ENCODE measurements at places on chromosomes 1 and 21.

DNA sequence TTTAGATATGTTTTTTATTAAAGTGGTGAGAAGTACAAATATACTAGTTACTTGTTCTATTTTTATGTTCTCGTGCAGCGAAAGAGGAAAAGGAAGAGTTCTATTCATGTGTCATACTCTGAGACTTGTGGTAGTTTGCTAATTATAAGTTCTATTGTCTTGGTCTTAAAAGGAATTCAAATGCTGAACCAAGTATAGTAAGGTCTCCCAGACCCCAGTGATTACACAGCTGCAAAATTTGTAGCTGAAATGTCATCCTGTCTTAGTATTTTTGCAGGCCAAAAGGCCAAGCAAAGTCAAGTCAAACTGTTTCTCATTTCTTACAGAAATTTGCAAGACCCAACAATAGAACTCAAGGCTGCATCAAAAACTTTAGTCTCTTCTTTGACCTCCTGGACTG lies 268.7 kb downstream of the CHRM3 start:
- no peak for DNase-seq

DNA sequence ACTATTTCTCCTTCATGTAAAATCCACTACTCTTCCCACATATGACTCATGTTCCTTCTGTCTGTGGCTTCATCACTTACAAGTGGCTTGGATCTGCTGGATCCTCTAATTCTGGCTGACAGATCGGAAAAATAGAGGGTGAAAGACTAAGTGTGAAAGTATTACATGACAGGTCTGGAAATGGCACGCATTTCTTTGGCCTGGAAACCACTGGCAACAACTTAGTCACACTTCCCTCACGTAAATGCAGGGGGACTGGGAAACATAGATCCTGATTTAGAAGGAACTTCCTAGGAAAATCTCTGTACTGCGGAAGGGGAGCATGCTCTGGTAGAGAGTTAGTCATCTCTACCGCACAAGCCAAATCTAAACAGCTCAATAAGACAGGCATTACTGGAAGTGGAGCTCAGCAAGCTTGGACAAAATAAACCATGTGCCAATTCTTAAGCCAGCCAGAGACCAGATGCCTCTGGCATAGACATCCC lies 305.4 kb upstream of the PTBP2 start:
- no peak for DNase-seq

DNA sequence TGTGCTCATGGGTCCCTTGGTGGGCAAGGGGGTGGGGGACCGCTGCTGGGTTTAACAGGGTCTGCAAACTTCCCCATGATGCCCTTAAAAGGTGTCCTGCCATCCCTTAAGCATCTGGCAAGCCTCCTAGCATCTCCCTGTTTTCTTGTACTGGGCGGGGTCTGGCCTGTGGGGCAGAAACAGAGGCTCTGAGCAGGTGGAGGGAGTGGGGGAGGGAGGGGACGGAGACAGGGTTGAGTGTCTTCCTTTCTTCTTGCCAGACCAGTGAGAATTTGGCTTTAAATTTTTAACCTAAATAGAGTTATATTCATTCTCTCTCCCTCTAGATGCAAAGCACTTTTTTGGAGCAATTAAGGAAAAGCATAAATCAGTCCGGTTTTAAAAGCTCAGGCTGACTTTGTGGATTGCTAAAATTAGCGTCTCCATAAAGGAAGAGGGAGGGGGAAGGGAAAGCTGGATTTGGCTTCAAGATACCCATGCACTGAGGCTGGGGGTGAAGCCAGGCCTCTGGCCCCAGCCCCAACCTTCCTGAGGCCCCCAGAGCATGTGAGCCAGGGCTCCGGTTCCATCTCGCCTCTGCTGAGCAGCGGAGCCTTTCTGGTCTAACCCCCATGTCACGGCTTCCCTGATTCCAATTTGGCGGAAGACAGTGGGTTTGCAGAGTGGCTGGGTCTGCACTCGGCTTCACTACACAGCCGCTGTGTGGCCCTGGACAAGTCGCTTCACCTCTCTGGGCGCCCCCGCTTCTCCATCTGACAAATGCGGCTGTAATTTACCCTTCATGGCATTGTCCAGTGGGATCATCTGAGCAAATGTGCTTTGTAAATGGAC lies 25.3 kb downstream of the IGSF21 start:
- DNase-seq: no peak

DNA sequence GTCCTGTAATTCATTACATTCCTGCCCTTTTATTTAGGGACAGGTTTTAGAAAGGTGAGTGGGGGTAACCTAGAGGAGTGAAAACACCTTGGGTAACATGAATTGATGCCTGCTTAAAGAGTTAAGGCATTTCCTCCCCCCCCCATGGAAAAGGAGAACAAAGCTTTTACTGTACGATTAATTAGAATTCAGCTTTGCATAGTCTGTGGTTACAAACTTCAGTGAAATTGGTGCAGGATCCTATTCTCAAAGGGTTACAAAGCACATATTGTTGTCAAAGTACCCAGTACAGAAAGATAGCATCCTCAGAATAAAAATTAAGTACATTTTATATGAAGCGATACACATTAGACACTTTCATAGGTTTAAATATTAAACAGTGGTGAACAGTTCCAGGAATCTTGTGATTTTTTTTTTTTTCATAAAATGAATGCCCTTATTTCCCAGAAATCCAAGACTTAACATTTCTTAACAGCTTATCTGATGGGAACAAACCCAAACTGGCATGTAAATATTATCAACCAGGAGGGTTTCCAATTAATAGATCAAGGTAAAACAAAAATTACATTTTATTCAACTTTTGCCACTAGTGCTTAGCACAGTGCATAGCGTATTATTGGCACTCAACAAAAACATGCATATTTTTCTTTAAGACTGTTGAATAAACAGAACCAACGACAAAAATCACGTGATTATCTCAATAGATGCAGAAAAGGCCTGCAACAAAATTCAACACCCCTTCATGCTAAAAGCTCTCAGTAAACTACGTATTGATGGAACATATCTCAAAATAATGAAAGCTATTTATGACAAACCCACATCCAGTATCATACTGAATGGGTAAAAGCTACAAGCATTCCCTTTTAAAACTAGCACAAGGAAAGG lies 172.7 kb downstream of the PDE4B start:
- no peak for DNase-seq

DNA sequence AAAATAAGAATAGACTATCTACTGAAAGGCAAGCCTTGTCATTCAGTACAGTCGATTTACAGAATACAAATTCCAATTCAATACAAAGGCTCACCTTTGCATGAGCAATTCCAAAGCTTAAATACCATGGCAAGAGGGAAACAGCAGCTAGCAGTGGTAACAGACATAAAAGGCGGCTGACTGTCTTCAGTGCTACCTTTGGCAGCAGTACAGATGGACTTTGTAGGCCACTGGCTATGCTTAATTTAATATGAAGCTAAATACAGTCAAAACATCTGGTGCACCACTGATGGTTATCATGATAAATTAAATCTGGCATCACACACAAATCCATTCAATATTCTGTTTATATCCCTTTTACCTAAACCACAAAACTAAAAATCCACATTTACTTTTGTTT lies 62.4 kb downstream of the RERE start:
- no peak for DNase-seq

DNA sequence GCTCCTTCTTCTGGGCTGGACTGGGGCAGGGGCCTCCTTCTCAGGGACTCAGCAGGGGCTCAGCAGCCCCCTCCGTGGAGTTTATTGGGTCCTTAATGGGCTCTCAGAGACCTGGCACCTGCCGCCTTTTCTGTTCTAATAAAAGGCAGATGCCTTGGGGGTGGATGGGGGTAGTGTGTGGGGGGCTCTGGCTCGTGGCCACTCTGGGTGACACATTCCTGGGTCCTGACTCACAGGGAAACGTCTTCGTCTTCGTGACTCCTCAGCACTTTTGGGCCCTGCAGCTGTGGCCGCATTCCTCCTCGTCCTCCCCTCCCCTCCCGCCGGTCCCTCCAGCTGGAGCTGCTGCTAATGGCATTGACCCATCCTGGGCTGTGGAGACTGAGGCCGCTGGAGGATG lies 107.8 kb upstream of the WNT4 start:
- DNase-seq: no peak

GRCh38 chr1:229093609-229094336 lies 177.1 kb upstream of the RAB4A start:
- DNase-seq: no peak

- DNase-seq: no peak
Observed at GRCh38 chr1:45507893-45508292, 7.8 kb downstream of the MMACHC start.

- DNase-seq: no peak
Observed at GRCh38 chr1:202702088-202702487, 8.2 kb downstream of the SYT2 start.

GRCh38 chr1:211468595-211468994 lies 23.4 kb downstream of the RD3 start:
- DNase-seq: no peak

DNA sequence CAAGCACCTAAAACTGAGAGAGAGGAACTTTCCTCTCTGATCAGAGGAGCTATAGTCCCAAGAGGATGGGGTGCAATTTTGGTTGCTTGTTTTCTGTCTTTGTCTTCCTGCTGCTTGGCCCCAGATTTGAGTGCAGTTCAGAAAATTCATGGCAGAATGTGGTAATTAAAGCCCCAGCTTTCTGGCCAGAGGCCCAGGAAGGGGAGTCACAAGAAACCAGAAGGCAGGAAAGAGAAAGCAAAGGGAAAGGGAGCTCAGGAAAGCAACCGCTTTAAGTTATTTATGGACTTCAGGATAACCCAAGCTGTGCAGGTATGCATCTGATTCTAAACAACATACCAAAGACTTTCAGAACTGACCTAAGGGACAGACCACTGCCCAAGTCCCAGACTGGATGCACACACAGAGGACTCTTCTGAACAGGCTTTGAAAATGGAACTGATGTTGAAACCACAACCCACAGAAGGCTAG lies 88.8 kb downstream of the ST3GAL3 start:
- DNase-seq: no peak

- DNase-seq: no peak
Observed at GRCh38 chr1:237164406-237165352, 122.7 kb downstream of the RYR2 start.

DNA sequence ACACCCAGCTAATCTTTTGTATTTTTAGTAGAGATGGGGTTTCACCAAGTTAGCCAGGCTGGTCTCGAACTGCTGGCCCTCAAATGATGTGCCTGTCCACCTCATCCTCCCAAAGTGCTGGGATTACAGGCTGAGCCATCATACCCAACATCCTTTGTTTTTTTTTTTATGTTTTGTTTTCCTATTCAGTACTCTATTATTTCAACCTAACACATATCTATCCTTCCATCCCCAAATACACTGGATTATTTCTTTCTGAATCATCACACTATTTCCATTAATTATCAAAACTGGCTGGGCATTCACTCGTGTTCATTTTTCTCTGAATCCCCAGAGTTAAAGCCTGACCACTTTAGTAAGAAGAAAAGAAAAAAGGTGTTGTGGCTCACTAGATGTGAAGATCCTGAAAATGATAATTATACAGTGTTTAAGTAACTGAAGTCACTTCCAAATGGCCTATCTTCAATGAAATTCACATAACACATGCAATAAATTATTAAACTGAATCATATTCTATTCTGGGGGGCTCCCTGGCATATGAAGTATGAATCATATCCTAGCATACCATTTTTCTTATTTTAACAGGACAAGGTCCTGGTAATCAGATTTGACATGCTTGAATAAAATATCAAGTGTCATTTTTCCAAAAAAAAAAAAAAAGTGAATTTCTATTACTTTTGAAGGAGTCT lies 1754.2 kb downstream of the BRINP3 start:
- DNase-seq: no peak

DNA sequence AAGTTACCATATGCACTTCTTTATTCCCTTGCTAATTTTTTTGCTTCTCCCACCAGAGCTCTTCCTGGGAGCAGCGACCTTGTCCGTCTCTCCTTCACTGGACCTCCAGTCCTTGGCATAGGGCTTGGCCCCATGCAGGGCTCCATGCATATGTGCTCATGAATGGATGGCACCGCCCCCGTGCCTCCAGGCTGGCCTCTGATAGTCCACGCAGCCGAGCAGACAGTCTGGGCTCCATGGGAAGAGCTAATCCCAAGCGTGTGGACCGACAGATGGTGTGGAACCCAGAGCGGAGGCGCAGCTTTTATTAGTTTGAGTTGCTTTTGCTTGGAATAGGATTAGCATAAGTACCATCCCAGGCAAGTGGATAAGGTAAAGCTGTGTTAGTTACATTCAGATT lies 41.8 kb downstream of the CDCP2 start:
- no peak for DNase-seq

DNA sequence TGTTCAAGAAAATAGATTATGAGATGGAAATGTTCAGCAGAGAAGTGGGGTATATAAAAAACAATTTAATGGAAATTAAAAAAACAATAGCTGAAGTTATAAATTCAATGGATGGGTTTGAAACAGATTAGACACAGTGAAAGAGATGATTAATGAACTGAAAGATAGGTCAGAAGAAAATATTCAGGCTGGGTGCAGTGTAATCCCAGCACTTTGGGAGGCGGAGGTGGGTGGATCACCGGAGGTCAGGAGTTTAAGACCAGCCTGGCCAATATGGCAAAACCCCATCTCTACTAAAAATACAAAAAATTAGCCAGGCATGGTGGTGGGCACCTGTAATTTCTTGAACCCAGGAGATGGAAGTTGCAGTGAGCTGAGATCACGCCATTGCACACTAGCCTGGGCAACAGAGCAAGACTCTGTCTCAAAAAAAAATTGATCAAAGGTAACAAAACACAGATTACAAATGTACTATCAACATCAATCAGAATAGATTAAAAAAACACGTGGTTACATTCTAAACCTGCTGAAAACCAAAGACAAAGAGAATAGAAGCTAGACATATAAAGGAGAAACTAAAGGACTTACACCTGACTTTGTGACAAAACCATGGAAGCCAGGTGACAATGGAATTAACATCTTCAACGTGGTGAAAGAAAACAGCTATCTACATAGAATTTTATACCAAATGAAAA lies 4.8 kb upstream of the SUMO3 start:
- DNase-seq: no peak

GRCh38 chr1:155981266-155982088 lies 3.1 kb upstream of the ARHGEF2 start:
- no peak for DNase-seq

GRCh38 chr1:112721966-112722524 lies 6.9 kb upstream of the PPM1J start:
- no peak for DNase-seq

DNA sequence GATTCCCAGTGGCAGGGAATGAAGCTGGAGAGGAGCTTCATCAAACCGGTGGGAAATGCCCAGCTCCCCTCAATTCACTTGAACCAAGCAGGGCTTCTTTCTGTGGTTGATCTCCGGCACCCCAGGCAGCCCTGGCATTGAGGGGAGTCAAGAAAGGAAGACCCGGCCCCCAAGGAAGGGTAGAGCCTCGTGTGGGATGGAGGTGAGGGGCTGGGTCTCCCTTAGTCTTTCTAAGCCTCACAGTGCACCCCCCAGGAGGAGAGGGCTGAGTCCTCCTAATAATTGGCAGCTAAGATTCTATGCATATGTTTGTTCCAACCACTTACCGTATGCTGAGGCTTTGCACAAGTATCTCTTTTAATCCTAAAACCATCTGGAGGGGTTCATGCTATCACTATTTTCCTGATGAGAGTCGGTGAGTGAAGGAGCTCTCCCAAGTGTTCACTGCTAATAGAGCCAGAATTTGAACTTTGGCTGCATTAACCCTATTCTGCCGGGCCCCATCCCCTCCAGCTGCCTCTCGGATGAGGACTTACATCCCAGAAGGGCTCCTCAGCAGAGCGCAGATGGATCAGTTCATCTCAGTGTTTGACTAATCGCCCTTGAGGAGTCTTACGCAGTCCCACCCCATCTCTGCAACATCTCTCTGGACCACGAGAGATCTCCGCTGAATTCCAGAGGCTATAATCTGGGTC lies 33.1 kb upstream of the TMEM51 start:
- no peak for DNase-seq
